NCI-H226 (cell line): ENCODE measurements at places on chromosomes 12 and 14.

DNA sequence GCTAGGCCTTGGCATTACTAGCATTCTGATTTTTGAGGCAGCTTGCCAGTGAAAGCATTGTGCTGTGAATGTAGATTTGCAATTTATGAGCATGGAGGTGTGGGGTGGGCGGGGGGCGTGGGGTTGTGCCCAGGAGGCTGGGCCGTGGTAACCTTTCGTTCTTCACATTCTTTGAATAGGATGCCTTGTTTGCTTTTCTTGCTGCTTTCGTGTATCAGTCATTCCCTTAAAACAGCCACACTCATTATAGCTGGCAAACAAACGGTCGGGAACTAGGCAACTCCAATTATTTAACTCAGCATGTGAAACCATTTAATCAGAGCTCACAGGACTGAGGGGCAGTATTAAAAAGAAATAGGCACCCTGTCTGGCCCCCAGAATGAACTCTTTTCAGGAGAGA is 115.9 kb upstream of the PELI2 start:
- no peak for DNase-seq

GRCh38 chr14:101934601-101935150 is 29.7 kb upstream of the DYNC1H1 start:
- no peak for DNase-seq

DNA sequence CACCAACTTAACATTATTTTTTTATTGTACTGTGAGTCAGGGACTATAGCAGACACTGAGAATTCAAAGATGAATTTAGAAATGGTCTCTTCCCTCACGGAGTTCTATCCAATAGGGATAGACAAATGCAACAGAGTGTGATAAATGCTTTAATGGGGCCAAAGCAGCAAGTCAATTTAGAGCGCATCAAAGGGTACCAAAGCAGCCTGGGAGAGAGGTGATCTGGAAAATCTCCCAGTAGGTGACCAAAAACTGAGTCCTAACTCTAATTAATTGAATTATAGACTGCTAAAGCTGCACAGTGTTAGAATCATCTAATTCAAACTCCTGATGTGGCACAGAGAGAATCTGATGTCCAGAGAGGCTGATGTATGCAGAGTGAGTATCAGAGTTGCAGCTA is 2.6 kb downstream of the LIN7A start:
- no peak for DNase-seq

- DNase-seq = no peak
Measured at GRCh38 chr14:36672095-36672494, 10.4 kb downstream of the PAX9 start.

DNA sequence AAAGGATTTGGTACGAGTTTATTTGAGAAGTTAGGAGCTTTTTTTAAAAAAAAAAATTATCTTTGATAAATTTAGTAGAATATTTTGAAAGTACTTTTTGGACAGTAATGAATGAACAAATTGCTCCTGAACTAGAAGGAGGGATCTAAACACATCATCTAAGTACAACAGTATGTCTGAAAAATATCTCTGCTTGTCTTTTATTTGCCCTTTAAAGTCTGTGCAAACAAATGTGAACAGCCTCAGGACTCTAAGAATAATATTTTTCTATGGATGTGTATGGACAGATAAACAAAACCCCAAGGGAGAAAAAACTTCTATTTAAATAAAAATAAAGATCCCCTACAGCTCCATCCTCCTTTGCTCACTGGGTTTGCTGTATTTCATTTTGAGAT is 19.5 kb downstream of the FBXL14 start:
- no peak for DNase-seq

DNA sequence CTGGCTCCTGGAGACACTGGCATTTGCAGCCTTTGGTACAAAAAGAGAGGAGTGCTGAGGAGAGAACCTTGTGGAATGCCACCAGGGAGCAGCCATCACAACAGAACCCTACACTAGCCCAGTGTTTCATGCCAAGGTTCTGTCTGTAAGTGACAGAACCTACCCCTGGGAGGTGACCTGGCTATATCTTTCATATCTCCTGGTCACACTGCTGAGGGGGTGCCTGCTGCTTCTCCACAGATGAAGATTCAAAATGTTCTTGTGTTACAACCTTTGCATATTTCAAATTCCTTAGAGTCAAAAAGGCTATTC is 12.7 kb upstream of the EIF4B start:
- no peak for DNase-seq

GRCh38 chr12:25518512-25518911 is 34.6 kb downstream of the LMNTD1 start:
- no peak for DNase-seq

DNA sequence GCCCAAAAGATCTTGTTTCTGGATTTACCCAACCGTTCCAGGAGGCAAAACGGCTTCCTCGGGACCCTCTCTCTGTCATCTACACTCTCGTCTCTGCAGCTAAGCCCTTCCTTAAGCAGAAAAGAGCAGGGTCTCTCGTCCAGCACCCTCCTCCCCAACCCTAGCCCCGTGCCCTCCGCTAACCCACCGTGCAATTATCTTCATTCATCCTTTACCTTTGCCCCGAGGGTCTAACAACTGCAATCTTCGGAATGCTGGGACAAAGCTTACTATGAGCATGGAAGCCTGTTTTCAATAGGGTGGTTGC is 276 bp upstream of the BMAL2 start:
- DNase-seq = no peak

GRCh38 chr14:21723431-21724045 is 49.9 kb upstream of the OR4E1 start:
- no peak for DNase-seq

GRCh38 chr12:25388183-25388582 is 137.5 kb upstream of the KRAS start:
- DNase-seq = peak; percentile 49

- DNase-seq = no peak
Measured at GRCh38 chr14:52051251-52051650, 17.6 kb downstream of the NID2 start.

DNA sequence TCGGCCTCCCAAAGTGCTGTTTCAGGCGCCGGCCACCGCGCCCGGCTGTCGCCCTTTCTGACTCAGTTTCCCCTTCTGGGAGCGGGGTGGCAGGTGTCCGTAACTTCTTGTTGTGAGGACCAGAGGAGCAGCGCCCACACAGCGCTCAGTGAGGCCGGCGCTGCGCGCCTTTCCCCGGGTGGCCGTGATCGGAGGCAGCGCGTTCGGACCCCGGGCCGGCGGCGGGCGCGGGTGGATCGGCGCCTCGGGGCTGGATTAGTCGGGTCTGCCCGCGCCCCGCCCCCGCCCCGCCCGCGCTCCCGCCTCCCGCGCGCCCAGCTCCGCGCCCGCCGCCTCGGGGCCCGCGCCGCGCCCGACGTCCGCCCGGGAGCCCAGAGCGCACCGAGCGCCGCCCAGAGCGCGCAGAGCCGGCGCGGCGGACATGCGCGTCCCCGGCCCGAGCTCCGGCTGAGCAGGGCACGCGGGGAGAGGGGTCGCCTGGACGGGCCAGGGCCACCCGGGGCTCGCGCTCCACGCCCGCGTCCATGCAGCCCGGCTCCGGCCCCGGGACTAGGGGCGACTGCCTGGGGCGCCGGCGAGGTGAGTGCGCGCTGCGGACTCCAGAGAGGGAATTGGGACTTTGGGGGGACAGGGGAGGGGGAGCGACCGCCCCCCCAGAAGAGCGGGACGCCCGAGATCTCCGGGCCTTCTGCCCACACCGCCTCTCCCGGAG is 50.6 kb downstream of the LRCOL1 start:
- peak; percentile 33 for DNase-seq

- no peak for DNase-seq
Measured at GRCh38 chr14:56215180-56215579, 97.0 kb downstream of the PELI2 start.

- no peak for DNase-seq
Measured at GRCh38 chr14:76293923-76294322, 82.0 kb upstream of the ESRRB start.

DNA sequence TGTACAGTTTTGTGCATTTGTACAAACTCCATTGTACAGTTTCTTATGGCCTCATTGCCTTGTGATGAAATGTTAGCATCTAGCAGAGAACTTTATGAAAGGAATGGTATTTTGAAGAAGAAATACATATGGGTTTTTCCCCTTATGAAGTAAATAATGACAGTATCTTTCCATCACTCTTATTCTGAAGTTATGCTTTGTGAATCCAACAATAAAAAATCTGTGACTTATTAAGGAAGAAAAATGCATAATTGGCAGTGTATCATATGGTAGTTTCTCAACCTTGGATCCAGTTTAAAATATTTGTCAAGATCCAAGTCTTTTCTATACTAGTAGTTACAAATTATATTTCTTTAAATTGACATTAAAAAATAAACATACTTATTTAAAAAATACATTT is 859.1 kb upstream of the FLRT2 start:
- DNase-seq = no peak

DNA sequence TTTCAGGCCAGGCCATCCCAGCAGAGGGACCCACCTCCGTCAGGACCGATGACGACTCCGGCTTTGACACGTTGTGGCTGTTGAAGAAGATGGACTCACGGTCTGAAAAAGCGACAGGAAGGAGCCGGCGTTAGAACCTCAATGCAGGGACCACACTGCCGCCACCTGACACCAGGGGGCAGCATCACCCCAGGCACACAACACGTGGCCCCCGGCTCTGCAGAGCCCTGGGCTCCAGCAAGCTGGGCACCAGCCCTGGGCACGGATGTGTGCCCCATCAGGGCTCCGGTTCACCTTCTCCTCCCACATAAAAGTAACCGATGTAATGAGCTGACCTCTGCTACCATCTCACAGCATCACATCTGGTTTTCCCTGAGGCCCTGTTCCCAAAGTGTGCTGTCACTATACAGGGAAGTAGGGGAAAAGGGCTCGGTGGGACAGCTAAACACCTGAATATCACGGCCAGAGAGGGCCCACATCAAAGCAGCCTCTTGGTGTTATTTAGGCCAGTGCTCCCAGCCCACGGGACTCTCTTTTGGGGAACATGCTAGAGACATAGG is 29.0 kb downstream of the CHGA start:
- DNase-seq = no peak
